Activated T-cell treated with anti-CD3 and anti-CD28 coated beads, Interleukin-2, amount 50 U/mL, for 72 hours (primary cell): ENCODE measurements at places on chromosomes 6 and 20.
A peak's percentile ranks its signal among the peaks of the same experiment; 100 is the strongest.

DNA sequence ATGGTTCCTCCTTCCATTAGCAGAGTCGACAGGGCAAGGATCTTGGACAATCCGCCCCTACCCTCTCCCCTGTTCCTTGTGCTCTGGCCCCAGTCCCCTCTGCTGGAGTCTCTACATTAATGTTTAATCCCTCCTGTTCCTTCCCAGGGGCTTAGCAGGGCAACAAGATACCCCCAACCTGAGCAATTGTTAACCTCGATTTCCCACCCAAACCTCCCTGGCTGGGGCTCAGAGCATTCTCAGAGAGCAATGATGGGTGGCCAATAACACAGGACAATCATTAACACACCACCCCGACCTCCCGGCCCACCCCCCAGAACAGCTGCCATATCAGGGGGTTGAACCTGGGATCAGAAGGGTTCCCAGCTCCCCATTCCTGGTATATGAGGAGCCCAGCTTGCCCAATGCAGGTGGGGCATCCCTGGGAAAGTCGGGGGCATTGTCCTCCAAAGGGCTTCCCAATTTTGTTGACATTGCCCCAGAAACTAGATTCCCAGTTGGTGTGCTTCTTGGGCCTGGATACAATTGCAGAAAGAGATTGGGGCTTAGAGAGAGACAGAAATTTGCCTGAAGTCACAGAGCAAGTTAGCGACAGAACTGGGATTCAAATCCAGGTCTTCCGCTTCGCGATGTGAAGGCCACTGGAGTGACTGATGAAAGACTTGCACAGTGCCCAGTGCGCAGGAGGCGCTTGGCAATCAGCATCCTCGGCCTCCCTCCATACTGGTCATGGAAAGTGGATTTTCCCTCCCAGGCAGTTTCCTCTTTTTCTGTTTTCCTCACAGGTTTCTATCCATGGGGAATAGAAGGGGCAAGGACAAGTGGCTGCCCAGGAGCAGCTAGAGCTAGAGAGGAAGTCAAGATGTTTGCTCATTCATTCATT is 59.6 kb upstream of the TTPAL start:
- no peak for DNase-seq

DNA sequence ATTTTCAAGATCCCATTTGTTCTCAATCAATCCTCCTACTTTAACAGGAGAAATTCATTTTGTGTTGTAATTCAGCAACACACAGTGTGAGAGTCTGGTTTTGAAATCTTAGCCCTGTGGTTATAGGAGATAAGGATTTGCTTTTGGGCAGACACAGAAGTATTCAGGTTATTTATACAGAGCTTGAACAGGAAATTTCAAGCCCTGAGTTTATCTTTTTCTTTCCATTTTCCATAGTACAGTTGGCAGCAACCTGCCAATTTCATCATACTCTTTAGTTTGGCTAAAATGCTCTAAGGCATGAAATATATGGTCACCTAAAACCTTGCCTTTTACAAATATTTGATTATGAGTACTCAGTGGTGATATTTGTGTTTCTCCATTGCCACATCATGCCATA is 41.4 kb downstream of the PKIB start:
- DNase-seq: no peak

DNA sequence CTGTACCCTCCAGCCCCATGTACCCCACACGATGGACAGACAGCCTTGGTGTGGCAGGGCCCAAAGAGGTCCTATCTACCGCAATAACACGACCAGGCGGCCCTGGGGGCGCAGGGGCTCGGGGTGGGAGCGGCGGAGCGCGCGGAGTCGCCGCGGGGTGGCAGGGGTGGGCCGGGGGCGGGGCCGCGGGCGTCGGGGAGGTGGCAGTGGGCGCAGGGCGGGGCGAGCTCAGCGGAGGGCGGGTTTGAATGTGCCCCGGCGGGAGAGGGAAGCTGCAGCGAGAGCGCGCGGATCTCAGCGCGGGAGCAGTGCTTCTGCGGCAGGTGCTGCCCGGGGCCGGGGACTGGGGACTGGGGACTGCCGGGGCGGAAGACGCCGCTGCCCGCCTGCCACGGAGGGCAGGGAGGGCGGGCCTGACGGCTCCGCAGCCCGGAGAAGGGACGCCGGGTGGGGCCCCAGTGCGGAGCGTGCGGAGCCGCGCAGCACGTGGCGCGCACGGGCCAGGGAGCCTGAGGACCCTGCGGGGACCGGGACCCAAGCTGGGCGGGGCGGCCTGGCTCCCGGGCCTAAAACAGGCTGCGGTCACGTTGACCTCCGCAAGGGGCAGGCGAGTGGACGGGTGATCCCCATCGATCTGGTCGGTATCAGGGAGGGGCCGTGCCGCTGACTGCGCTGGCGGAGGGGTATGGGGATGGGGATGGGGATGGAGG is at the start of gene SLC29A1:
TSS of gene SLC29A1 (plus strand) at position 277 of the 710 bp plus-strand sequence. CDS start 3,719 bp downstream, outside the sequence.
- DNase-seq: peak; percentile 84

GRCh38 chr6:142885182-142885867 is 59.7 kb downstream of the HIVEP2 start:
- peak; percentile 36 for DNase-seq

DNA sequence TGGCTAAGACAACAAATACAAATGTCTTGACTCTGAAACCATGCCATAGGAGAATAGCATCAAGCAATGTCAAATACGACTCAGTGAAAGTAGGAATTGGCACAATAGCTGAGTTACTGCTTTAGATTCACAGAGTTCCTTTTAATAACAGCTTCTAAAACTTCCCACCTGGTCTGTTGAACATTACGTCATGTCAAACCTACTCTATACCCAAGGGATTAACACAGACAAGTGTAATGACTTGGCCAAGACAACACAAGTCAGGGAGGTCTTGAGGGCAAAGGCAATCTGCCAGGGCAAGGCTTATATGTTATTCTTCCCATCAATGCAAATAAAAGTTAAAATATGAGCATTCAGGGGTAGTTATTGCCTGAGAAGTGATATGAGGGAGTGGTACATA is 265.1 kb upstream of the PRDM1 start:
- no peak for DNase-seq
